ENCODE measurements at places on chromosomes 5 and 9.

DNA sequence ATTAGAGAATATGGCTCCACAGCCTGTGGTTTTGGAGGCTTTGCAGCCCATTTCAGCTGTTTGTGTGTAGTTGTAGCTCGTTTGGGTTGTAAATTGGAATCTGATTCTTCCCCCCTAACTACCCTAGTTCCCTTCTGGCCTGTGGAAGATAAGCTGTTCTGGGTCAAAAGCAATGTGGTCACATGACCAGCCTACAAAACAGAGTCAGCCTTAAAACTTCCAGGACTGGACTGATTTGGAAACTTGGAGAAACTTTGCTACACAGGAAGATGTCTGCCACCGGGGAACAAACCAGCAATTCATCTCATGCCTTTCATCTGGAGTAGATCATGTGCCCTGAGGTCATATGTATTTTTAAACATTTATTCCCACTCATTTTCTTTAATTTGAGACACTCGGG is 83.8 kb downstream of the DAPK1 start:
- DNase-seq: peak; percentile 69

DNA sequence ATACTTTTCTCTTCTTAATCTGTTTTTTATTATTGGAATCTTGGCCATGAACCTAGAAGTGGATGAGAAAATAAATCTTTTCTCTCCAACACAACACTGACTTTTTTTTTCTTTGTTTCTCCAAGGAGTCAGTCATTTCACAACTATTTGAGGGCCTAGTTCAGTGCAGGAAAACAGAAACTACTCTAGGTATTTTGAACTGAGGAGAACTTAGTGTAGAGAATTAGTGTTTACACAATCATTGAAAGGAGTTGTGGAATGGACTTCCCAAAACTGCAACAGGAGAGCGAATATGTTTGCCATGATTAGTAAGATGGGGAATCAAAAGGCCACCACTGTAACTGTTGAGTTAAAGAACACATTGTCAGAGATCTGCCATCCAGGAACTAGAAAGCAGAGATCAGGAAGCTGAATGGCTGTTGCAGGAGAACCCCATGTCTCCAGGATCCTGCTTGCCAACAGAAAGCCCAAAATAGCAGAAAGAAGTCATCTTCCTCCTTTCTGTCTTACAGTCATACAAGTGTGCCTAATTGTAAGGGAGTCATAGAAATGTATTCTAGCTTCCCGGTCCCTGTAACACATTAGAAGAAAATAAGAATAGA is 20.3 kb upstream of the PCDH1 start:
- DNase-seq: no peak

GRCh38 chr9:132185073-132186009 is 23.5 kb downstream of the NTNG2 start:
- peak; percentile 50 for DNase-seq

- no peak for DNase-seq
Observed at GRCh38 chr5:35736280-35736679, 118.6 kb downstream of the SPEF2 start.

DNA sequence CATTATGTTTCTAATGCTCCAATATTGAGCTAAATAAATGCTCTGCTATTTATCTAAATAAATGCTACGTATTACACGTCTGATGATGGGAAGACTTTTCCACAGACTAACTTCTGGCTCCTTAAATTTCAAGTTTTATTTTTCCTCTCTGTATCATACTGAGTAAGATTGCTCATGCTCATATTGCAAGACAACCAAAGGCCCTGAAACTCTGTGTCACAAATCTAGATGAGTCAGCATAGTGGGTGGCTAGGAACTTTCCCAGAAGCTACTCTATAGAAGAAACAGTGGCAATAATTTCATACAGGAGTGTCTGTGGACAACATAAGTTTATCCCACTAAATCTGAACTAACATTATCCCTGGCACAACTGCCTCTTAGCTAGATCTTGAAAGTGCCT is 53.0 kb upstream of the RFX3 start:
- DNase-seq: peak; percentile 16

DNA sequence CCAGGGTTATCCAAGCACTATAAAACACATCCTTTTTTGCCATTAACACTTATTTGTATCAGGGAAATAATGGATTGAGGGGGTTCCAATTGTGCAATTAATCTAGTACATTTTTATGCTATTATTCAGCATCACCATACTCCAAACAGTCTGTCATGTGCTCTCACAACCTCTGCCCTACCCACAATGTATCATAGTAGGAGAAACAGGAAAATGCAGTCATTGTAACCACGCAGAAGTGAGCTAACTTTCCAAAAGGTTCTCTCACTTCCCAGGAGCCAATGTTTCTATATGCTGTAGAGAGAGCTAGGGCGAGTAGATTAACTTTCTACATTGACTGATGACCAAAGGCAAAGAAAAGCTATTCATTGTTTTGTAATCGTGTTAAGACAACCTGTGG is 29.8 kb downstream of the DAB2 start:
- no peak for DNase-seq

DNA sequence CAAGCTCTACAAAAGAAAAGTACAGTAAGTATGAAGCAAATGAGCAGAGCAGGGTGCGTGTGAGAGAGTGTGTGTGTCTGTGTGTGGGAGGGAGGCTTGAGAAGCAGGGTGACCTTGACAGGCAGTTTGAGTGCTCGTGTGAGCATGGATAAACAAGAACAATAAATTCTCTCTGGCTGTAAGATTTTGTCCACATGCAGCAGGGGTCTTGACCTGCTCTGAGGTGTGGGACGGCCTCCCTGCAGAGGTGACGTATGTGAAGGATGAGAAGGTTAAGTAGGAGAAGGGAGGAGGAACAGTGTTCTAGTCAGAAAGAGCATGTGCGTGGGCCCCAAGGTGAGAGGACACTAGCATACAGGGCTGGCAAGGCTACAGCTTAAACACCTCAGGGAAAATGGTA is 49.0 kb downstream of the SPTLC1 start:
- DNase-seq: no peak

DNA sequence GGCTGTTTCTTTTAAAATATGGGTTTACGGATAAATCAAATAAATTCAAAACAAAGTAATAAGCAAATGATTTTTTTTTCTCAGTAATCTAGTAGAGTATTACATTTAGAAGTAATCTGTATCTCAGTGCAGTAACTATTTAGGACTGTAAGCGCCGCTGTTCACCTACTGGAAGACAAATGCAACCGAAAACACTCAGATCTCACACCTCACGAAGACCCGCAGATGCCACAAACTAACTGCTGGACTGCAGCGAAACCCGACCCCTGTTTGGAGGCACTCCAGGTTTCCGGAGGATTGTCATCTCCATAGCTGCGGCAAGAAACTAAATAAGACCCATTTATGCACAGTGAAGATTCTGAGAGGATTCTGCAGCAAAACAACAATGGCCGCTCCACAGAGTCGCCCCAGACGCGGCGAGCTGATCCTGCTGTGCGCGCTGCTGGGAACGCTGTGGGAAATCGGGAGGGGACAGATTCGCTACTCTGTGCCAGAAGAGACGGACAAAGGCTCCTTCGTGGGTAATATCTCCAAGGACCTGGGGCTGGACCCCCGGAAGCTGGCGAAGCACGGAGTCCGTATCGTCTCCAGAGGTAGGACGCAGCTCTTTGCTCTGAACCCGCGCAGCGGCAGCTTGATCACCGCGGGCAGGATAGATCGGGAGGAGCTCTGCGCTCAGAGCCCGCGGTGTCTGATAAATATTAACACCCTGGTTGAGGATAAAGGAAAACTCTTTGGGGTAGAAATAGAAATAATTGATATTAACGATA is at the start of gene PCDHGA8:
Gene PCDHGA8, plus strand, starts transcription at position 205 of the 770 bp plus-strand sequence. Its CDS starts 181 bp downstream, at position 386.
- DNase-seq: no peak

DNA sequence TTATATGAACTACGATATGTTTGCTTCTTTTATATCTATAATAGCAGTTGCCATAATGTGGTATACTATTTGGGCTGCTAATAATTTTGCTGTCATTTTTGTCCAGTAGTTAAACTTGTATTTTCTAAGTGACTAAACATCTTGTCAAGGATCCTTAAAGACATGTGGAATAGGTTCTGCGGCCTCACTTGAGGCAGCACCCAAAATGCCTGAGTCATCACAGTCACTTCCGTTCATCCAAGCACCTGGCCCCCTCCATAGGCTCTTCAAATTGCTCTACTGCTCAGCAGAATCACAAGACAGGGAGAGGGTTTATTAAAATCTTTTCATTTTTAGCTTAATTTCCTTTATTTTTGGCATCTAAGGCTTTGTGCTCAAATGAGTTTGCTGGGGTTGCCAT is 259.1 kb downstream of the AOPEP start:
- peak; percentile 60 for DNase-seq

GRCh38 chr9:110877374-110877773 is 160.9 kb downstream of the LPAR1 start:
- DNase-seq: no peak

DNA sequence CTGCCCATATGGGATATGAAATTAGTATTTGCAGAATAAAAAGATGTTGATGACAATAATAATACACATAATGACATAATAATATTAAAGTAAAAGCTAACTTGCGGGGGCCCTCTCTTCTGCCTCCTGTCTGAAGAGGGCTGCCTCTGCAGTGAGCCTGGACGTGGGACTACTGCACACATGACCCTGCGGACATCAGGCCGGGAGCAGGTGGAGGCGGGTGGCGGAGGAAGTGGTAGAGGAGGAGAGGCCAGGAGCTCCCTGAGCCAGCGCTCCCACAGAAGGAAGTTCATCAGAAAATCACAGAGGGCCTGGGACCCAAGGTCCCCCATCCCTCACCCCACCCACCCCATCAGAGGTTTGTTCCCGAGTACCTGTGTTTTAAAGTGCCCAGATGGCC is 60.5 kb downstream of the ROPN1L start:
- DNase-seq: peak; percentile 27

- DNase-seq: no peak
Observed at GRCh38 chr9:86304236-86304730, 21.9 kb upstream of the ISCA1 start.

GRCh38 chr9:136850866-136851775 is 1.0 kb upstream of the MAMDC4 start:
- no peak for DNase-seq

- peak; percentile 70 for DNase-seq
Observed at GRCh38 chr5:135462304-135462703, 10.2 kb upstream of the TIFAB start.

DNA sequence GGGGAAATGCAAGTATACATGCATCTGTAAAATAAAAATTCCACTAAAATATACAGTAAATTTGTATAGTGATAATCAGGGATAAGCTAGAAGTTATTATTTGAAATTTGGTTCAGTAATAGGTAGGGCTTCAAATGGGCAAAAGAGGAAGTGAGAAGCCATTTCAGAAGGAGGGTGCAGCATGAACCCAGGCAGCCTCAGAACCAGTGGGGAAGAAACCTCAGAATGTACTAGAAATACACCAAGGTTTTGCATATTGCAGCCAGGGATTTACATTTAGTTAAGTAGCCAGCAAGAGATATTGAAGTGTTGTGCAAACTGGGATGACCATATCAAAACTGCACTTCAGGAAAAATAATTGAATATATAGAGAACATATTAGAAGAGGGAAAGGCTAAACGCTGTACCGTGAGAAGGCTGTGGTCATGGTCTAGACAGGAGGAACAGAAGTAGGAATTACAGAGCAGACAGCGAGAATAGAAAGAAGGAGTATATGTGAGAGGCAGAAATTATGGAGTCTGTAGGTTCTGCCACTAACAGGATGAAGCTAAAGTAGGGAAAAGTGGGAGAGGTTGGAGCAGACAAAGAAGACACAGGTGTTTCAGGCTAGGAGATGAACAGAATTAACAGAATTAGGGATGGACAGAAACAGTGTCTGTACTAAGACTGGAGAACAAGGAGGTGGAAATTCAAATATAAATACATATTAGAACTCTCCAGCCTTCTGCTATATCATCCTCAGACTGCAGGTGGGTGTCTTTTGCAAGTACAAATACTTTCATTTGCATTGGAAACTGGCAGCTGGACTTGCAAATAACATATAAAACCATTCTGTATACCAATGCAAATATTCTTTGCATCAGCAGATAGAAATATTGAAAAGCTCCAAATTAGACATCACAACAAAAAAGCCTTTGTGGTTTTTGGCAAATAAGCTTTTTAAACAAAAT is 335.6 kb downstream of the ZNF608 start:
- no peak for DNase-seq
